Fibroblast of skin of left quadriceps (primary cell): ENCODE measurements at places on chromosomes 7 and 10.

- no peak for DNase-seq
Measured at GRCh38 chr7:26937939-26938623, 73.7 kb upstream of the SKAP2 start.

DNA sequence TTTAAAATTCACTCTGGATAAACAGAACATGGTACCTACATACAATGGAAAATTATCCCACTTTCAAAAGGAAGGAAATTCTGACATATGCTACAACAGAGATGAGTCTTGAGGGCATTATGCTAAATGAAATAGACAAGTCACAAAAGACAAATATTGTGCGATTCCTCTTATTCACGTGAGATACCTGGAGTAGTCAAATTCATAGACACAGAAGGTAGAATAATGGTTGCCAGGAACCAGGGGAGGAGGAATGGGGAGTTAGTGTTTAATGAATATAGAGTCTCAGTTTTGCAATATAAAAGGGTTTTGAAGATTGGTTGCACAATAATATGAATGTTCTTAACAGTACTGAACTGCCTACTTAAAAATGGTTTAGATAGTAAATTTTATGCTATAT is 69.8 kb upstream of the WAC start:
- no peak for DNase-seq

- no peak for DNase-seq
Measured at GRCh38 chr10:89173075-89173474, 34.0 kb downstream of the CH25H start.

- DNase-seq = no peak
Measured at GRCh38 chr7:99006739-99007424, 128.6 kb downstream of the TRRAP start.

- DNase-seq = no peak
Measured at GRCh38 chr7:140294454-140294853, 103.9 kb downstream of the SLC37A3 start.

GRCh38 chr7:10696064-10696463 is 277.6 kb upstream of the PHF14 start:
- DNase-seq = no peak

GRCh38 chr10:6563075-6563474 is 17.0 kb downstream of the PRKCQ start:
- no peak for DNase-seq

- no peak for DNase-seq
Measured at GRCh38 chr10:119007211-119007574, 22.3 kb upstream of the NANOS1 start.

DNA sequence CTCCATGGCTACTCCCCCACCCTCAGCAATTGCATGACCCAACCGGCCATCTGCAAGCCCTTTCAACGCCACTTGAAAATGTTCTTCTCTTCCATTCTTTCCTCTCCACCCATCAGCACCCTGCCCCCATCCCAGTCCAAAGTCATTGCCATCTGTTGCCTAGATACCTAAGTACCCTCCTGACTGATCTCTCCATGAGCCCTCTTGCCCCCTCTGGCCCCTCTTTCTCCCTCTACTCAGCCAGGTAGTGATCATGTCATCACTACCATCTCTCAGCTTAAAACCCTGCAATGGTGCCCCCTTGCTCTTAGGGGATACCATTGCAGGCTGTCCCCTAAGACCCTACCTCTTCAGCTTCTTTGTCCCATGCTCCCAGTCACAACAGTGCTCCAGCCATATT is 30.5 kb upstream of the BTRC start:
- no peak for DNase-seq

DNA sequence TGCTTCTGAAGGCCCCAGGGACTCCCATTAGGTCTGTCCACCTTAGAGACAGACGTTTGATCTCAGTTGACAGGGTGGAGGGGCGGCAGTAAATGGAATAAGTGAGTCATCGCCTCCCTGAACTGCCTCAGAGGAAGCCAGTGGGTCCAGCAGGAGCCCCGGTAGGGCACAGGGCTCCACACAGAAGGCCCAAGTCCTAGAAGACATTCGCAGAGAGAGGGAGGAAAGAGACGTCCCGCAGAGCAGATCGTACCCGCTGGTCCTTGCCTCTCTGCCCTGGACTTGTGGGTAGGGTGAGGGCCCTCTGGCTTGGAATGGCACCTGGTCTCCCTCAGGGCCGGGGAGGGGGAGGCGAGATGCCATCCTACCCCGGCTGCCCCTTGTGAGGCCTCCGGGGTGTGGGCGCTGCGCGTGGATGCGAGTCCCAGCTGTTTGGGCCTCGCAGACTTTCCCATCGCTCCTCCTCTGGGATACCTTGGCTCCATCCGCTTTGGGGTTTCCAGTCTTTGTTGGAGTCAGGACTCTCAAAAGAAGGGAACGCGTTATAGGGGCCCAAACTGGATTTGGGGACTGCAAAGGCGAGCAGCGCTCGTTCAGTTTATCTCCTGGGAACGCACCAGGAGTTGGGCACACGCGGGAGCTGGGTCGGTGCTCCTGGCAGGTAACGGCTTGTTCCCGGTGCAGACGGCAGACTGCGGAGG is 5.1 kb downstream of the TLX1 start:
- DNase-seq = no peak

DNA sequence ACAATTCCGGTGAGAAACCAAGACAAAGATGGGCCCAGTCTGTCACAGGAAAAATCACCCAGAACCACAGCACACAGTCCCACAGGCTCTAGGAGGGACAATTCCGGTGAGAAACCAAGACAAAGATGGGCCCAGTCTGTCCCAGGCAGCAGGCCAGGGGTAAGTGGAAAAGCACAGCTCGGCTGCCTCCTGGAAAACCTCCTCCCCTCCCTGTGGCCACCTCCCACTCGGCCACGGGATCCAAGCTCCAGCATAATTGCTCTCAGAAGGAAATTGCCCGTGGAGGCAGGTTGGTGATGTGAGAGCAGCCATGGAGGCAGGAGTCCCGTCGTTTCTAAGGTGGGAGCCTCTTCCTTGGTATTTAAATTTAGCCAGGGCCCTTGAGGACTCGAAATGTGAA is 95.7 kb downstream of the PLXNA4 start:
- DNase-seq = no peak

- no peak for DNase-seq
Measured at GRCh38 chr7:137572056-137572784, 228.7 kb upstream of the PTN start.

GRCh38 chr7:2032030-2032875 is 200.5 kb downstream of the MAD1L1 start:
- peak; percentile 13 for DNase-seq
